ENCODE measurements at places on chromosomes 4 and X.

- no peak for DNase-seq
These were observed 102.0 kb downstream of the HPGD start for GRCh38 chr4:174420316-174420715.

DNA sequence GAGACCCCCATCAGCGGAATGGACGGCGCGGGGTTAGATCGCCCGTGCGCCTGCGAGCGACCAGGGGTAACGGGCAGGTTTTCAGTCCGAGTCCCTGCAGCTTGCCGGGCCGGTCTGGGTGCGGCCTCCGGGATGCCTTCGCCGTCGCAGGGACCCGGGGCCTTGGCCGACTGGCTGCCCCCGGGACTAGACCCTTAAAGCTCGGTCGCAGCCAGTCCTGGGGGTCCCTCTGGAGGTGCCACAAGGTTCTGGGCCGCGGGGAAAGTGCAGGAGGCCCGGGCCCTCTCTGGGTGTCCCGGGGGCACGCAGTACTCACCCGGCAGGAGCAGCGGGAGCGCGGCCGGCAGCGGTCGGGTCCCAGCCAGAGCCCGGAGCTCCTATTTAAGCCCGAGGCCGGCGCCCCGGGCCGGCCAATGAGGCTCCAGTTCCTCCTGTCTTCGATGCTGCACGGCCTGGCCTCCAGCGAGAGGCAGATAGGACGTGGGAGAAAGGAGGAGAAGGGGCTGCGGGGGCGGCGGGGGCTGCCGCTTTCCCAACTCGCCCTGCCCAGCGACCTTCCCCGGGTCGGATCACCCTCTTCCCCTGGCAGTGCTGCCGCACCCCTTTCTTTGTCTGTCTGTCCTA is at the start of gene SPON2:
Gene SPON2 (minus strand): TSS at position 356 of the 624 bp plus-strand sequence.
- no peak for DNase-seq

- no peak for DNase-seq
These were observed 5.2 kb upstream of the F11 start for GRCh38 chr4:186260504-186261448.

DNA sequence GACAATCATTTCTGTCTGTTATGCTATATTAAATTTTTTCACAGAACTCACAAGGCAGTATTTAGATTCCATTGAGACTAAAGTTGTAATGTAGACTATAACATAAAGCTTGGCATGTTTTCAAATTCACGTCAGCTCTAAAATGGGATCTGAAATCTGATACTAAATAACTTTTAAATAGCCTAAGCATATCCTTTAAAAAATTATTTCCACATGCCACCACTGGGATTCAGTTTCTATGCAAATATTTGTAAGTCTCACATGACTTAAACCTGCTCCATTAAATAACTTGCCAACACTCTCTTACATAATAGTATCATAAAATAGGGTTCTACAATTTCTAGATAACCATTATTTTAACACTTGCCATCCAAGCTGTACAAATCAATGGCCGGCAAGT is 32.4 kb downstream of the KLHL8 start:
- no peak for DNase-seq

DNA sequence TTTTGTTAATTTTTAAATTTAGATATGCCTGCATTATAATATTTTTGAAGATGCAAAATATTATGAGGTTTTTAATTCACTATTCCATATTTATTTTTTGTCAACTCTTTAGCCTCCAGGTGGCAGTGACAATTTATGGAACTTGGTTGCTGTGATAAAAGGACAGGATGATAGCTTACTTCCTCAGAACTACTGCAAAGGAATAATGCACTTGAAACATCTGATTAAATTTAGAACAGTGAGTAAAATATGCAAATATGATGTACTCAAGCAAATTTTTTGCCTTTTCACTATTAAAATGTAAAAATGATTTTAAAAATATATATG is 45.1 kb downstream of the SPATA4 start:
- DNase-seq = no peak

GRCh38 chr4:55078987-55079386 is 46.4 kb downstream of the KDR start:
- no peak for DNase-seq

GRCh38 chr4:188754372-188755002 is 615.2 kb downstream of the TRIML1 start:
- DNase-seq = no peak

DNA sequence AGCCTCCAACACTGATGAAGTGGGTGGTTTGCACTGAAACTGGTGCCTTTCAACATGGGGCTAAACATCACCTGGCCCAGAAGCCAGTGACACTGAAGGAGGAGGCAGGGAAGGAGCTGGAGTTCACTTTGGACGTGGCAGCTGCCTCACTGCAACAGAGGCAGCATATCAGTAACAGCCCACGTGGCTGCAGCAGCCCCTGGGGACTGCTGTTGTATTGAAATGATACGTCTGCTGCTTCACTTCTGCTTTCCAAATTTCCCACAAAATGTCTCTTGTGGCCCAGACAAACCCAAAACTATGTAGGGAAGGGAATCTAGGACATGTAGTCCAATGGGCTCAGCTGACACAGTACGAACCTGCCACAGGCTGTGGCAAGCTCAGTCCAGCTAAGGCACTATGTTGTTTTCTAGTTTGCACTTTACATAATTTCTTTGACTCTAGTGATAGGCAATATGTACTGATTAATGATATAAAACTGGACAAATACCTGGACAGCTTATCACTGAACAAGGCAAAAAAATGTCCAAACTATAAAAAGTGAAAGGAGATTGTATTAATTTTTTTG is 84.7 kb upstream of the RAPGEF2 start:
- DNase-seq = no peak

Measured in stimulated activated CD8-positive, alpha-beta memory T cell treated with anti-CD3 and anti-CD28 coated beads, Interleukin-7, amount 100 ng/mL, for 24 hours (primary cell).